ENCODE measurements at places on chromosomes 7 and 10.

DNA sequence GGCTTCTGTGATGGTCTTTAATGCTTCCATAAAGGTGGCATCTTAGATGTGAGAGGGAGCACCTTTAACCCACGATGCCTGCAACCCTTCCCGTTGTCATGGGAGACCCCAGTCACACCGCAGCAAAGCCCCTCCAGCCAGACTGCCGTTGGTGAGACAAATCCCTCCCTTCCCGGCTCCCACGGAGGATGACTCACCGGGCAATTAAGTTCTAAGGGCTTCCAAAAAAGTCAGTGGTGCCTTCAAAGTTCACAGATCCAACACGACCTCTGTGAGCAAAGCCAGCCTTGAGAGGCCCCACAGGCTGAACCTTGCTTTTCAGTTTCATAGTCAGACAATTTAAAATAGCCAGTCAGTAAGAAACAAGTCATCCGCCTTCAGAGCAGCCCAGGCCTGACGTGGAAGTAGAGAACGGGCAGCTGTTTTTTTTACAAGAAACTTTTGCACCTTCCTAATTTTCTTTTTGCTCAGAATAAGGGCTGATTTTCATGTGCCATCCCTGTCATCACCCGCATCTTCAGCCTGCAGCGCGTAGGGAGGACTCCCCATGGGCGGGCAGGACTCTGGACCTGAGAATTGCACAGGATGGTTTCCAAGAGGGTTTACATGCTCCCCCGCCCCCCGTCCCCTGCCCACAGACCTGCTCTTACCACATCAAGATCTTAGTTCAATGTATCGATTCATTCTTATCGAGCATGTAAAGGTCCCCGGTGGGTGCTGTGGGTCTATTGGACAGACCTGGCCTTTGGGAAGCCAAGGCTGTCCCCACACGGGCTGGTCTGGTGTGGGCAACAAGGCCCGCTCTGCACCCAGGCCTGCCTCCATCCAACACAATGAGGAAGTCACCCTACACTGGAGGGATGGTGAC is 333.9 kb downstream of the DNAJB6 start:
- no peak for DNase-seq

GRCh38 chr10:22673785-22674572 is 40.4 kb downstream of the PIP4K2A start:
- no peak for DNase-seq

GRCh38 chr10:20901110-20901509 is 4.0 kb upstream of the NEBL start:
- no peak for DNase-seq

GRCh38 chr10:42836771-42837468 is 54.3 kb downstream of the BMS1 start:
- no peak for DNase-seq

GRCh38 chr7:92837000-92837749 is 802 bp upstream of the CDK6 start:
- DNase-seq = no peak

DNA sequence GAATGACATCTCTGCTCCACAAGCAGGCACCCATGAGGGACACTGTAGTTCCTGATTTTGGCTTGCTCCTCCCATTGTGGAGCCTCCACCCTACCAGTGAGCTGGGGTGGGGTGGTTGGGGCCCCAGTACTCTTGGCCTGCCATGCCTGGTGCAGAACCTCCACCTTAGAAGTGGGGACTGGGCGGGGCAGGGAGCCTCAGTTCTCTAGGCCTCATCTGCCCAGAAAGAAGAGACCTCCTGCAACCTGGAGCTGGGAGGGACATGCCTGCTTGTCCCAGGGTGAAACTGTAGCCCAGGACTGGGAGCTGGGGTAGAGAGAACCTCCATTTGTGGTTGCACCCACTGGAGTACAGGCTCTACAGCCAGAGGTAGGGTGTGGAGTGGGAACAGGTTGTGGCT is 14.4 kb downstream of the RAMP3 start:
- no peak for DNase-seq

DNA sequence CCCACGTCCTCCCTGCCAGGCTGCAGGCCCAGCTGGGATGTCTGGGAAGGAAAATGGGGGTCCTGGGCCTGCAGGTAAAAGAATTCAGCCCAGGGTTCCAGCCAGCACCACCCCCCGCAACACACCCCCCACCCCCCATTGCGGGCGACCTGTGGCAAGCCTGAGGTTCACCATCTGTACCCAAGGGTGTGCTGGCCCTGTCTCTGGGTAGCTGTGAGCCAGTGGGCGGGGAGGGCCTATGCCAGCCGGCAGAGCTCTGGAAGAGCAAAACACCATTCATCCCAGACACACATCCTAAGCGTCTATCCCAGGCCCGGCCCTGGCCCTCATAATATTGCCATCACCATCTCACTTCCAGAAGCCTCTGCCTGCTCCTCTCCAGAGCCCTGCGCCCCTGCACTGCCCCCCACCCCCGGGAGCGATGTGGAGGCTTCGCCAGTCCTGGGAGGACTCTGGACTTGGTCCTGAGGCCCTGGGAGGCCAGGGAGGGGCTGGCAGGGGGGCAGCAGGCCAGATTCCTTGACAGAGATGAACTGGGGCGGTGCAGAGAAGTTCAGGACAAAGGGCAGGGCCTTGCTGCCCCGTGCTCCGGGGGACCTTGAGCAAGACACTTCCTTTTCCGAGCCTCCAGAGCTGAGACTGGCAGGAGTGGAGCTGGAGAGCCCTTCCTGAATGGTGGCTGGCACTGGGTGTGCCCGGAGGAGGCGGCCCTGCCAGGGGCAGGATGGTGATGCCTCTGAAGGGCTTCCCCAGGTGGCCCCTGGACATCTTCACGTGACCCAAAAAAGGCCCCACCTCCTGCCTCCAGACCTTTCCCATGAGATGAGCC is 8.7 kb upstream of the TTYH3 start:
- DNase-seq = no peak

GRCh38 chr7:101162551-101163278 is 2.7 kb downstream of the VGF start:
- DNase-seq = peak; percentile 81

GRCh38 chr7:122364761-122365280 is 60.3 kb upstream of the FEZF1 start:
- DNase-seq = no peak
